Eye (tissue), 1 donor: ENCODE measurements at places on chromosomes 1 and 21.

GRCh38 chr1:80909172-80909784, 891.5 kb upstream of the ADGRL2 start:
- DNase-seq, result peak; percentile 14

DNA sequence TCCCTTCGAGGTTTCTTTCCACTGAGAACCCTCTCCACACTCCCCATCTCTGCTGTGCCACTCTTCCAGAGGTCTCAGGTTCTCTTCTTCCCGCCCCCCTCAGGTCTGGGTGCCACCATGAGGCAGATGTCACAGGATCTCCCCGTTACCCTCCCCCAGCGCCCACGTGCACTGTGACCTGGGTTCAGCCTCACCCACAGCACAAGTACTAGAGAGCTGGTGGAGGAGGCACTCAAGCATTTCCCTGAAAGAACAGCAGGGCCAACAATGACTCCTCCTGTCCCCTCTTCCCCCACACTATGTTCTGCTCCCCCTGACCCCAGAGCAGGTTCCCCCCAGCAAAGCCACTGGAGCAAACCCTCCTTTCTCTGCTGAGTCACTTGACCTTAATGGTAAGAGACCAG, 14.3 kb downstream of the PLEKHA6 start:
- no peak for DNase-seq

DNA sequence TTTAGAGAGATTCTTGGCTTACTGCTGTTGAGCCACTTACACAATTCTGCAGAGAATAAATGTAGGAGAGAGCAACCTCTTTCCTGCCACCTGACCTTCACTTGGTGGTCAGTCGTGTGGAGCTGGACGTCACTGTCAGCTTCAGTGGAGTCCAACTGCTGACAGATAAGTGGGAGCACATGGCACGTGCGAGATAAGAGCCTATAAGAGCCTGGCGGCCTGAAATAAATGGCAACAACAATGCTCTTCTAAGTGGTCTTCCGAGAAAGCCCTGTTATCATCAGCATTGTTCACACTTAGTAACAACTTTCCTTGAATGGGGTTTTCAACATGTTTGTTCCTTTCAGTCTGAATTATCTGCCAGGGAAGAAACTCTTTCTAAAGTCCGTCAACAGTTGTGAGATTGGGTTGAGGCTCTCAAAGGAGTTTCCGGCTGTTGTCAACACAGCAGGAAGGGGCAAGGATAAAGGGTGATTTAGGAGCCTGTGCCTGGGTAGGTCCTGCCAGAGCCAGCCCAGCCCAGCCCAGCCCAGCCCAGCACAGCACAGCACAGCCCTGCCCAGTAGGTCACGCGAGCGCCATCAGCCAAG, 57.2 kb upstream of the RUNX1 start:
- DNase-seq, result no peak

GRCh38 chr1:193613041-193613440, 426.6 kb upstream of the B3GALT2 start:
- no peak for DNase-seq

- DNase-seq, result no peak
Observed at GRCh38 chr1:232891071-232891470, 59.3 kb upstream of the NTPCR start.

GRCh38 chr1:37483785-37484184, 9.4 kb downstream of the ZC3H12A start:
- no peak for DNase-seq

GRCh38 chr1:197081117-197081753, 14.2 kb upstream of the F13B start:
- DNase-seq, result no peak

- no peak for DNase-seq
Observed at GRCh38 chr1:104467590-104467989, 717.9 kb downstream of the AMY1C start.

DNA sequence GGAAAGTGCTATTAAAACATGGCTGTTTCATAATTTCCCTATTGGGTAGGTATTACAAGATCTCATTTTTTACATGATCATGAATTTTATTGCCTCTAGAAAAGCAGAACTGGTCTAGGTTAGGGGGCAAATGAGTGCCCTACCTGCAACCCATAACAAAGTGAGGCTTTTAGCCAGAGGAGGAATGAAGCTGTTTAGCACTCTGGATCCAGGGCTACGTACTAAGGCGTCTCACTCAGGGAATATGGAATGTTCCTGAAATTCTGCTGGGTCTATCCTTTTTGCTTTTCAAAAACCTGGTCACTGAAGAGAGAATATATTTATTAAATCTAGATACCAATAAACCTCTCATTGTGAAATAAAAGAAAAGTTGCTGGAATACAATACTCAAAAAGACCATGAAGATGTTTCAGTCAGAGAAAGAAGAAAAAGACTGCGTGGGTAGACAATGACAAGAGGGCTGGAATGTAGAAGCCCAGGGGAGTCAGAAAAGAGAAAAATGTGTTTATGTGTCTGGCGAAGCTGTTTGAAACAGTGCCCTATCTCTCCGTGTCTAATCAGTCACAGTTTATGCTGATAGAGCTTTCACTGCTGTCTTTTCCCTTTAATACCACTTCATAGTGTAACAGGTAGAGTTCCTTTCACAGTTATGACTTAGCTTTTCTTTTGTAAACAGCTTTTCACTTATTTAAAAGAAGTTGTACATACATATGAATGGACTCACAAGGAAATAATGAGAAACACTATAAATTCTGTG, 25.0 kb upstream of the SYDE2 start:
- no peak for DNase-seq

- no peak for DNase-seq
Observed at GRCh38 chr1:215720126-215720525, 153.0 kb downstream of the KCTD3 start.

DNA sequence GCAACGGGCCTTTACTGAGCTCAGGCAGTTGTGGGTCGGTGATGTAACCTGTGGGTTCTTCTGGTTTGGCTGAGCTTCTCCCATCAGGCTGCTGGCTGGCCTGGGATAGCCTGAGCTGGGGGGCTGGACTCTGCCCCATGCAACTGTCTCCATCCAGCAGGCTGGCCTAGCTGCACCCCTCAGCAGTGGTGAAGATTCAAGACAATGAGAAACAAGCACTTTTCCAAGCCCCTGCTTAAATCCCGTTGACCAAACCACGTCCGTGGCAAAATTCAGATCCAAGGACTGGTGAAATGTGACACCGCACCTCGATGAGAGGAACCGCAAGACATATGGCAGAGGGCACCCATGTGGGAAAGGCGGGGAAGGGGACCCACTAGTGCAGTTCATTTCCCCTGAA, 25.6 kb downstream of the PRSS38 start:
- no peak for DNase-seq

DNA sequence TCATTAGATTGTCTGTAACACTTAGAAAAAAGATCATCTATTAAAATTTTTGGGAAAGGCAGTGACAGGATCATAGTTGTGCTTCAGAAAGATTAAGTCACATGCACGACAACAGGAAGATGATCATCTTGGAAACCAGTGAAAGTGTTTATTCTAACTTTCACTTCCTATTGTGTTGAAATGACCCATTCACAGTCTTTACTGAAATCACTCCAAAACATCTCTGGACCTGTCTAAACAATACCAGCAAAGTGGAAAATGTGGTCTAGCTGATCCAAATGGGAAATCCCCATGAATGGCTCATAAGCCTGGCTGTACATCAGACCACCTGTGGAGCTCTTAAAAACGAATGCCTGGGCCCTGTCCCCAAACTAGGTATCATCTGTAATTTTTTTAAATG, 111.1 kb upstream of the ETV3 start:
- DNase-seq, result no peak

DNA sequence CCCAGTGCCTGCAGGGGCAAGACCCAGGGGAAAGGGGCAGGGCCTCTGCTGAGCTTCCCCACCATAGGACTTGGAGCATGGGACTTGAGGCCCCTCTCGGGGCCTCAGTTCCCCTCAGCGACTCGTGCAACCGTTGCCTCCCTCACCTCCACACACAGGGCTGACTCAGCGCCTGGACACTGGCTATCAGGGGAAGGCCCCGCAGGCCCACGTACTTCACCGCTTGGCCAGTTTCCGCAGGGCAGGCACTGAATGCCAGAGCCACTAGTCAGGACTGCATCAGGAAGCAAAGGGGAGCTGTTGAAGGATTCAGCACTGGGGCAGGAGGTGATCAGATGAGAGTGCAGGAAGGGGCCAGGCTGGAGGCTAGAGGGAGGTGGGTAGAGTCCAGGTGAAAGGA, 15.5 kb upstream of the FAM131C start:
- DNase-seq, result no peak

GRCh38 chr1:177384461-177384860, 213.7 kb downstream of the BRINP2 start:
- no peak for DNase-seq

- peak; percentile 45 for DNase-seq
Observed at GRCh38 chr1:176998183-176998795, 166.2 kb downstream of the ASTN1 start.

DNA sequence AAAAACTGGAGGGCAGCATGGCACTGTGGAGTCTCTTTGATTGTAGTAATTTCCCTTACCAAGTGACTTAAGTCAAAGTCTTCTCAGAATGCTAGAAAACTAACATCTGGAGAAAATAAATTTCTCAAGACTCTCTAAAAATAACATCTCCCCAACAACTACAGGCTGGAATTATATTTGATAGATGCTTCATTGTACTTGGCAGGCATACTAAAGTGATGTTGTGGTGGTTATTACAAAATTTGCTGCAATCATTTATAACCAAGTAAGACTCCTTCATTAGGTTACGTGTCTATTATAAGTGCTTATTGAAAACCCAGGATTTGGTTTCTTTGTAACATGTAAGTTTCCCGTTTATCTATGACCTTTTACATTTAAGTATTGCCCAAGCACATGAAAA, 132.9 kb upstream of the NRIP1 start:
- DNase-seq, result no peak

- no peak for DNase-seq
Observed at GRCh38 chr1:113991467-113991997, 12.3 kb downstream of the OLFML3 start.

- DNase-seq, result no peak
Observed at GRCh38 chr1:31739346-31739745, 24.8 kb downstream of the ADGRB2 start.

DNA sequence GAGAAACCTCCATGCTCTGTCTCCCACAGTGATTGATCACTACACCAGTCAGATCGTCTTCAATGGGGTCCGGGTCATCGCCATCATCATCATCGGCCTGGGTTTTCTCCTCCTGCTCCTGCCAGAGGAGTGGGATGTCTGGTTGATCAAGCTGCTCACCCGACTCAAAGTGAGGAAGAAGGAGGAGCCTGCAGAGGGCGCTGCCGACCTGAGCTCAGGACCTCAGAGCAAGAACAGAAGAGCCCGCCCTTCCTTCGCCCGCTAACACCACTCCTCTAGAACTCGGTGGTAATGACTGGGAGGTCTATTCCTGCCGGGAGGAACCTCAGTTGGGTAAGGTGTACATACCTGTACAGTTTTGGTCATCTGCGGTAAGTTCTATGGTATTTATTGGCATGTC, 50.3 kb upstream of the COA6 start:
- DNase-seq, result no peak

DNA sequence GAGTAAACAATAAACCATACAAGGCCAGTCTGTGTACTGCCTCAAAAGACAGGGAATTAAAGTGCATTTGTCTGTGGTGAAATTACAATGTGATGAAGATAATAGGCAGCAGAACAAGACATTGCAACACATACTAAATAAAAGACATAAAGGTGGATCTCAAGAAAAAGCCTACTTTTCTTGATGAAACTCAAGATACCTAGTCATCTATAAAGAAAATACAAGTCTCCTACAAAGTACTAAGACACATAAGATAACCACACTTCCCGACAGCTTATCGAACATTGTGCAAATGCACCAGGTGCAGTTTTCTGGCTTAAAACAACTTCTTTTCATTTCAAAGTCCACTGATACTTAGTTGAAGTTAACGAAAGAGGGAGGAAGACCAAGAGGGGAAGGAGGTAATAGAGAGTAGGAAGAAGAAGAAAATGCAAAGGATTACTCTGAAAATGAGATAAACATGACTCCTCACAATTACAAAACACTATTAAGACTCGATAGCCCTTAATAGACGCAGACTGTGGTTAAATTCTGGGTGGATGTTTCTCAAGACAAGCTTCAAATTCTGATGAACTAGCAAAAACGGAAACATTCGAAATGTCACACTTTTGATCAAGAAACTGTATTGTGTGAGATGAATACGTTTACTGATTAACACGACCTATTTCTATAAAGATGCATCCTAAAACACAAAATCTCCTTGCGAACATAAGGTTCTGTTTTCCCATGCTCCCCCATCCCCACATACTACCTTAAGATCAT, 2.0 kb downstream of the HNRNPR start:
- peak; percentile 24 for DNase-seq

DNA sequence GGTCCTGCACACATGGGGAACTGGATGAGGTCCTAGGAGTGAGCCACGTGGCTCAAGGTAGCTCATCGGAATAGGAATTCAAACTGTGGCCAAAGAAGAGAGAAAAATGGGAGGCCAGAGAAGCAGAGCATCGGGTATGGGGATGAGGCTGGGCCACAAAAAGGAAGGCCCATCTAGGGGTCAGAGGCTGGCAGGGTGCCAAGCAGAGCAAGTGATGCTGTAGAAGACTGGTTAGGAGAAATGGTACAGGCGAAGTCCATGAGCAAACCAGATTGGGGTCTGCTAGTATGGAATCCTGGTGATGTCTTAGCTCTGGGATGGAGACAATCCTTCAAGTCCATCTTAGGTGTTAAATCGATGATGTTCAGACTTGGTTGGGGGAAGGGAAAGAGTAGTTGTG, 68.0 kb downstream of the TEX35 start:
- DNase-seq, result no peak

GRCh38 chr1:147800804-147801203, 40.4 kb upstream of the GJA5 start:
- no peak for DNase-seq

- no peak for DNase-seq
Observed at GRCh38 chr1:79005945-79006344, 585 bp downstream of the ADGRL4 start.

DNA sequence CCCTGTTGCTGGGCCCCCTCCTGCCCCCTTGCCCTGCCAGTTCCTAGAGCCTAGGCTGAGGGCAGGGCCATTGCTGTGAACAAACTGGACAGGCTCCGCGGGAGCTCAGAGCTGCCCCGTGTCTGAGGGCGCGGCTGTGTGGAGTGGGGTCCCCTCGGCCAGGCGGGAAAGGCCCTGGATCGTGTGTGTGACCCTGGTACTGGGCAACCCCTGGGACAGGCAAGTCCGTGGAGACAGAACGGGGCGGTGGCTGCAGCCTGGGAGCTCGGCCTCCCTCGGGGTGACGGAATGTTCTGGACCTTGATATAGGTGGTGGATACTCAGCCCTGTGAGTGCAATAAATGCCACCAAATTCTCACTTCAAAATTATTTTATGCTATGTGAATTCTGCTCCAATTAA, 27.7 kb upstream of the C1orf159 start:
- DNase-seq, result no peak

DNA sequence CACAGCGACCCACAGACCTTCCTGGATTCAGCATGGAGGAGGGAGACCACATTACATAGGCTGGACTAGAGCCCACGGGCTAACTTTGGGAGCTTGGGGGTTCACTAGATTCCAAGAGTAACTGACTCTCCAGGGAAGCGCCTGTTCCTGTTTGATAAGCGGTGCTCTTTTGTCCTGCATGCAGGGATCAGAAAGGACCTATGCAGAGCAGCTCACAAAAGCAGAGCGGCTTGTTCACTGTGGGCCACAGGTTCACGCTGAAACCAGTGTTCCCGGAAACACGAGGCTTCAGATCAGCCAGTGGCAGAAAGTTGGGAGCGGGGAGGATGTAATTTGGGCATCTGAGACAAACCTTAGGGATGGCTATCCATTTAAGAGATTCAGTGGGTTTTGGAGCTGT, 403.9 kb downstream of the PCP4 start:
- no peak for DNase-seq
